ENCODE measurements at places on chromosomes 11 and 22.
A peak's percentile ranks its signal among the peaks of the same experiment; 100 is the strongest.

DNA sequence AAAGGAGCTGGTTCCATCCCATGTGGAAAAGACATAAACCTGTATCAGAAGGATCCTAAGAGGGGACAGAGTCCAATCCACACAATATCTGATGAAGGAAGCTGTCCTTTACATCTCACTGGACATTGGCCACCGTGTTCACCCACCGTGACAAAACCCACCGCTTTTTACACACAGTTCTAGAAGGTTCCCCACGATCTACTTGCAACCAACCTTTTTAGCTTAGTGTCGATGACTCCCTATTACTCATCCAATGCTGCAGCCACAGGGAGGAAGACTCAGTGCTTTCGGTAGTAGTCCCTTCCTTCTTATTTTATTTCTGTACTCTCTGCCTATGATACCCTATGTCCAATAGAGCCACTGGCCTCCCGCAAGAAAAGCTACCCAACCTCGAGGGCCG is 65.4 kb downstream of the MAPK1 start:
- no peak for DNase-seq

- DNase-seq: peak; percentile 50
These were observed 736 bp downstream of the RDX start for GRCh38 chr11:110295531-110296225.

GRCh38 chr11:92692826-92693546 is 276.5 kb upstream of the MTNR1B start:
- DNase-seq: no peak

DNA sequence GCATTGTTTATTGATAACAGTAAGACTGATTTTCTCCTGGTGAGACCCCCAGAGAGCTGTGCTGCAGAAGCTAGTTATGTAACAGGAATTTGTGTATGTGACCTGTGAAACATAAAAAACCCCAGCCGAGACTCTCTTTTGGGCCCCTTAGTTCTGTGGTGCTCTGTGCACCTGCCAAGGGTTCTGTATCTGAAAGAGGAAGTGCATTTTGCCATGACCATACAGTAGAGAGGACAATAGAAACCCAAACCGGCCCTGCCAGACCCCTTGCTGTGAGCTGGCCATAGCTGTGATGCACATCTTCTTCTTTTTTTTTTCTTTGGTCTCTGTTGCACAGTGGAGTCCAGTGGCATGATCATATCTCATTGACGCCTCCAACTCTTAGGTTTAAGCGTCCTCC is 31.4 kb upstream of the APOL5 start:
- DNase-seq: peak; percentile 19

GRCh38 chr11:17546240-17546639 is 819 bp upstream of the OTOG start:
- DNase-seq: no peak

DNA sequence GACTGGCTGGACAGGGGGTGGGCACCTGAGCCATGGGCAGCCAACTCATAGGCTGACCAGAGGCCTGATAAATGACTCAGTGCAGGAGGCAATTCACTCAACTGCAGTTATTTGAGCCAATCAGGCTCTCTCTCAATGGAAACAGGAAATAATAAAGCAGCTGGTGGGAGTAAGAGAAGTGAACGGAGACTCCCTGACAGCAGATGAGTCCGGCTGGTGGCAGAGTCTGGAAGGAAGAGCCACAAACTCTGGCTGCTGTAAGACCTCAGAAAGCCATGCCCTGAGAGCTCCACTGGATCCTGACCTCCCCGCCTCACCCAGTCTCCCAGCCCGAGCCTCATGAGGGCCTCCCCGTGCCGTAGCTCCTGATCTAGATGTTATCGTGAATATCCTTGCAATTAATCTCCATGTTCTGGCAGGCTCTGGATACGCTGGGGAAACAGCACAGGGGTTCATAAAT is 69.8 kb downstream of the TRIM29 start:
- peak; percentile 38 for DNase-seq

- DNase-seq: peak; percentile 35
These were observed 38.6 kb upstream of the BMAL1 start for GRCh38 chr11:13238879-13239514.

- peak; percentile 74 for DNase-seq
These were observed 573 bp downstream of the PPFIA1 start for GRCh38 chr11:70270877-70271648.

GRCh38 chr11:69378303-69379141 is 84.6 kb downstream of the MYEOV start:
- DNase-seq: no peak

DNA sequence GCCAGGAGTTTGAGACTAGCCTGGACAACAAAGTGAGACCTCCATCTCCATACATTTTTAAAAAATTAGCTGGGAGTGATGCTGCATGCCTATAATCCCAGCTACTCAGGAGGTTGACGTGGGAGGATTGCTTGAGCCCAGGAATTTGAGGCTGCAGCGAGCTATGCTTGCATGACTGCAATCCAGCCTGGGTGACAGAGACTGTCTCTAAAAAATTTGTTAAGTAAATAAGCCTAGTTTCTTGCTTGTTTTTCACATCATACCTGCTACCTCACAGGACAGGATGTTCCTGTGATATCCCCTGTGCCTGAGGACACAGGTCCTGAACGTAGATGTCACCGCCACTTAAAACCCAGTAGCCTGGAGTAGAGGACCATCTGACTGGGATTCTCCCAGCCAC is 348.6 kb downstream of the MN1 start:
- no peak for DNase-seq

GRCh38 chr11:10308201-10308954 is 3.5 kb downstream of the ADM start:
- no peak for DNase-seq

DNA sequence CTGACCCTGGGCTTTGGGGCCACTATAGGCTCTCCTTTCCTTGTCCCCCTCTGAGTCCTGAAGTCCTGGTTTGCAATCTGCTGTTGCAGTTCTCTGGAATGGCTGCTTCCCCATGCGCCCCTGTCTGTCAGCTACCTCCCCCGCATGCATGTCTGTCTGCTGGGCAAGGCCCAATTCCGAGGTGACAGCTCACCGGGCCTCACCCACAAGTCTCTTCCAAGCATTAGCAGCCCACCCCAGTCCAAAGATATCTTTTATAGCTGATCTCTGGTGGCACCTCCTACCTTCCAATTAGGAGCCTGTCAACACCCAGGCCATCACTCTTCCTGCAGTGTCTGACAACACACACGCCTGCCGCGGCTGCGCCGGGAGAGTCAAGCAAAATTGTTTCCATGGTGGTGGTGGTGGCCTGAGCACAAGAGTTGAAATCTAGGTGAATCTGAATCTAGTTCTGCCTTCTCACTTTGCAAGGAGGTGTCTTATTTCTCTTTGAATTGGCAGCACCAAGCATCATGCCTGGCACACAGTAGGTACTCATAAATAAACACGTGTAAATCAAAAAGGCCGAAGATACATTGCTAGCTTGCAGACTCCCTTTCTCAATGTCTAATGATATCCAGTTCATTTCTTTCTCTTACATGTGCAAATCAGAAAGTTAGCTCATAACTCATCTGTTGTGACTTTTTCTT is 1.2 kb upstream of the LMO2 start:
- no peak for DNase-seq

- no peak for DNase-seq
These were observed 15.6 kb upstream of the DENND5A start for GRCh38 chr11:9280655-9281301.

GRCh38 chr11:72380132-72380503 is 54.2 kb downstream of the CLPB start:
- no peak for DNase-seq

DNA sequence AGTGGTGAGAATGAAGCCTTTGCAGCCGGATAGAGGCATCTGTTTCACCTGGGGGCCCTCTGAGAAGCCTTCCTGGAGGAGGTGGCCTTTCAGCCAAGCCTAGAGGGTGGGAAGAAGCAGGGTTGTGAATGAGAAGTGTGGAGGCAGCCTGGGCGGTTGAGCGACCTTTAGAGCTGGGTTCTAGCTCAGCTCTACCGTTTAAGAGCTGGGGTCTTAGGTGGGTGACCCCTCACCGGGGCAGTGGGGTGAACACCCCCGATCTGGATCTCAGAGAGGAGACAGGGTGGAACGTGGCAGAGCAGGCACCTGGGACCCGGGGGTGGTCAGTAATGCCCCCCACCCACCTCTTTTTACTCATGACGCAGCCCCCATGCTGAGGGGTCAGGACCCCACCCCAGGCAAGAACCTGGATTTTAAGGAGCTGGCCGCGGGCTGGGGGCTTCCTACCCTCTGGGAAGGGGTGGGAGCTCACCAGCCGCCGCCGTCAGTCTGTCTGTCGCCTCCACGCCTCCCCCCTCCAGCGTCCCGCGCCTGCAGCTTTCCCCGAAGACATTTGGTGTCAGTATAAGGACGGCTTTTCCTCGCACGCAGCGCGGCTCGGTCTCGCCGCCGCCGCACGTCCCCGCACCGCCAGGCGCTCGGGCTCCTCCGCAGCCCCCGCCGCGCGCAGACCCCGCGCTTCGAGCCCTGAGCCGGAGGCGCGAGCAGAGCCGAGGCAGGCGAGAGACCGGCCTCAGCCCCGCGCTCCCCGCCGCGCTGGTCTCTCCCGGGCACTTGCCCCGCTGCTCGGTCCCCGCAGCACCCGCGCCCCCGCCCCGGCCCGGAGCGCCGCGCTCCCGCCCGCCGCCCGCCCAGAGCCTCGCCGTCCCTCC is 13.3 kb upstream of the CACNA1I start:
- DNase-seq: peak; percentile 42

DNA sequence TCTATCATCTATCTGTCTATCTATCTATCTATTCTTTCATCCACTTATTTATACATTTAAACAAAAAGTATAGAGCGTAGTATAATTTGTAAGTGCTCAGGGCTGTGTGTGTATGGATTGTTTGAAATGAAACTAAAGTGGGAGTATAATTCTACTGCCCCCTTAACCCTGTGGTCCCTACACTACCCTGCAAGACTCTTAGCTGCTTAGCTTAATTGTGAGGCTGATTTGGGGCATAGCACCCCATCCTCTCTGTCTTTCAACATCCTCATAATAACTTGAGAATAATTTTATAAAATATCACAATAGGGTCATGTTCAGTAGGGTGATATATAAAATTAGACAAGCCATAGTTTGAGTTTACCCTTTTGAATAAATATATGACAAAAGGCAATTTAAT is 11.6 kb downstream of the OR51B4 start:
- no peak for DNase-seq

- no peak for DNase-seq
These were observed 11.6 kb upstream of the OLFML1 start for GRCh38 chr11:7473717-7474116.

DNA sequence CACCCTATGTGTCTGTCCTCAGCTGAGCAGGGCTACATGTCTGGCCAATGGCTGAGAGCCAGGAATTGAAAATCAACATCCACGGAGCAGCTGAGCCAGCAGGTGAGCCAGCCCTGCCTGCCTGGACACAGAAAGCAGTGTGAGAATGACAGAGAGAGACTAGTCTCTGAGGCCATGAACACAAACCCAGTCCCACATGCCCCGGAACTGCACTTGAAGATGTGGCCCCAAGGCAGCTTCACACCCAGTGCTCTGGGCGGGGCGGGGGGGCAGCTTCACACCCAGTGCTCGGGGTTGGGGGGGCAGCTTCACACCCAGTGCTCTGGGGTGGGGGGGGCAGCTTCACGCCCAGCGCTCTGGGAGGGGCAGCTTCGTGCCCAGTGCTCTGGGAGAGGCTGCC is 37.6 kb downstream of the TRMU start:
- peak; percentile 13 for DNase-seq

GRCh38 chr22:21569459-21570170 is 2.1 kb downstream of the UBE2L3 start:
- DNase-seq: no peak

DNA sequence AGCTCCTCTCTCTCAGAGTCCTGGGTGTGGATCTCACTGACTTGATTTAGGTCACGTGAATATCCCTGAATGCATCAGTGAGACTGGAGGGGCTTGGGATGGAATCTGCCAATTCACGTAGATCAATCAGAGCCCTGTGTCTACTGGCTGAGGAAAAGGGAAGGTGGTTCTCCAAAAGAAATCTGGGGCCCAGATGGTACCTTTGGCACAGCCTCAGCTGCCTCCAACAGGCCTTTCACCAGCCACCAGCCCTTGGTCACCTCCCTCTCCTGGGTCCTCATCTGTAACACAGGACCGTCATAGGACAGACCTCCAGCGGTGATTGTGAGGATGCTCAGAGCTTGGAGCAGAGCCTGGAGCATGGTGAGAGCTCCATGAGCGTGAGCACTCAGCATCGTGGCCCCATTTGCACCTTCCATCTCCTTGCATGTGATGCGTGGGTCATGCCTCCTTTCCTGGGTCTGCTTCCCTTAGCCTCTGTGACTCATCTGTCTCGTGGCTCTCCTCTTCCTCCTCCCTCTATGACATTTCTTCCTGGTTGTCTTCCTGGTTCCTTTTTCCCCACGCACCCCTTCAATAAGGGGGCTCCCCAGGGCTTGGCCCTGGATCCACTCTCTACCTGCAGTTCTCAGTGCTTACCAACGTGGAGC is 7.5 kb upstream of the MIEF1 start:
- DNase-seq: no peak

DNA sequence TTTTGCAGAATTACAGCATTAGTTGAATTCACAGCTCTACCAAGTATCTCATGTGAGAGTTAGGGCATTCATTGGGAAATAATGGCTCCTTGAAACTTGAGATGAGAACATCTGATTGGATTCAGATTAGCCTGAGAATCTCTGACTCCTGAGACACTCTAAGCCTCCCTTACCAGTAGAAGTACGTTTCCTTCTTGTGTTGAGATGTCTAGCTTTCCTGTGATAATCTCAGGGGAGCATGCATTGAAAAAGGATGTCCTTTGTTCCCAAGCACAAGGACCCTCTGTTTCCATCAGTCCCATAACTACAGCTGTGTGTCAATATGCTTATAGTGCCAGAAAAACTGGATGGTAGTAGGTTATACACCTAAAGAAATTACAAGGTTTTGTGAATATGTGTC is 35.2 kb upstream of the RDX start:
- no peak for DNase-seq

DNA sequence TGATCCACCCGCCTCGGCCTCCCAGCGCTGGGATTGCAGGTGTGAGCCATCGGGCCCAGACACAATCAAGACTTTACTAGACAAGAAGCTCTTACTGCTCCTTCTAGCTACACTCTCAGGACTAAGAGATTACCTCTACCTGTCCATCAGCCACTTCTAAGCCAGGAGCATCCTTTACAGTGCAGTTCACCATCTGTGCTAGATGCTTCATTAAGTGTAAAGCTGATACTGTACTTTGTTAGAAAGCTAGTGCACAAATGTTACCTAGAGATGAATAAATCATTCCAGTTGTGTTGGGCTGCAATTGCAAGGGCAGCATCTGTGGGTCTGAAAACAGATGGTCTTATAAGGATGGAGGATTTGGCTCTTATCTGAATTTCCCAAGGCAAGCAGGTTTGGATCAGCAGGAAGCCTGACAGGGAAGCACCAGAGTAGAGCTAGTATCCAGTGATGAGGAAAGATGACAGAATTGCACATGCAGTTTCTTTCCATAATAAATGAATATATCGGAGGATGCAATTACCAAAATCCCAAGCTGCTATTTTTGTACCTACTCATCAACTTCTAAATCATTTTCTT is 58.3 kb downstream of the FAM168A start:
- DNase-seq: no peak

DNA sequence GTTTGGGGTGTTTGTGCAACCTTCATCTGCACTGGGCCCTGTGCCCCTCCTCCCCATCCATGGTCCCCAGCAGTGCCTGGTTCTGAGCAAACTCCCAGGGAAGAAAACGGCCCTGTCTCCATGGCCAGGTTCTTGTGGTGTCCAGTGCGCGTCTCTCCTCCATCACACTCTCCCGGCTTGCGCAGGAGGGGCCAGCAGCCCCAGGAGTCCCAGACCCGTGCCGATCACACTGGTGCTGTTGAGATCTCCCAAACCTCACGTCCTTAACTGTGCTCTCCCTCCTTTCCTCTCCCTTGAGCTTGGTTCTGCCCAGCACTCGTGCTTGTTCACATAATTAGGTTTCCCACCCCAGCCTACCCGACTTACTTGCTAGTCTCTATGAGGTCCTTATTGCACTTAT is 10.9 kb upstream of the GRK2 start:
- DNase-seq: no peak
